Left ventricle myocardium superior (tissue), 1 donor: ENCODE measurements at places on chromosomes 11 and 22. TPM values are rescaled to one million over a fixed set of nuclear protein-coding genes. Genes with fewer than 3 reads are reported as not detected.

DNA sequence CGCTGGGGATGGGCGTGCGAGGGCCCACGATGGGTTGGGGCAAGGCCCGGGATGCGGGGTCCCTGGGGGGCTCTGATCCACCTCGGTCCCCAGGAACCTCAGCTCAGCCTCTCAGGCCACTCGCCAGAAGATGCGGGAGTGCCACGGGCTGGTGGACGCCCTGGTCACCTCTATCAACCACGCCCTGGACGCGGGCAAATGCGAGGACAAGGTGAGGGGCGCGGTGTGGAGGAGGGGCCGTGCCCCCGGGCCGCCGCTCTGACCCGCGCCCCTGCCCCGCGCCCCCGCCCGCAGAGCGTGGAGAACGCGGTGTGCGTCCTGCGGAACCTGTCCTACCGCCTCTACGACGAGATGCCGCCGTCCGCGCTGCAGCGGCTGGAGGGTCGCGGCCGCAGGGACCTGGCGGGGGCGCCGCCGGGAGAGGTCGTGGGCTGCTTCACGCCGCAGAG lies 6.3 kb downstream of the PKP3 start:
- no peak for DNase-seq

DNA sequence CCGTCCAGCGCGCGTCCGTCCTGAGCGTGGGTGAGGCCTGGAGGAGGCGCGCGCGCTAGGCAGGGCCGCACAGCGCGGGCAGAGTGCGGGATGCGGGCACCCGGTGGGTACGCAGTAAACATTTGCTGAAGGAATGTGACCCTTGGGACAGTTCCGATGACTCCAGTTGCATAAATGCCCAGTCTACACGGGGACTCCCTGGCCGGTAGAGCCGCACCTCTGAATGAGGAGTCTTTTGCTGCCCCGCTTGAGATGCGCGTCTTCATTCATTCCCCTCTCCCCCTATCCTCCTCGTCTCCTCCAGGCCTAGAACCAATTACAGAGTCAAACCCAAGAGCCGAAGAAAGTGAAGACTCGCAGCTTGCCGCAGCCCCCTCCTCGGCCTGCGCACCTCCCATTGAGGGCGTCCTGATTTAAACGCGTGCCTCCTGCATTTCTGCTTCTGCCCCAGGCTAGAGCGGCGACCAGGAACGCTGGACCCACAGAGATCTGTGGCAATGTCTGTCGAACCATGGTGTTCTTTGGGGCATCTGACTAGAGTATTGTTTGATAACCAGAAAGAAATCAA lies 729 bp upstream of the CHKB start:
- DNase-seq, result peak; percentile 20

DNA sequence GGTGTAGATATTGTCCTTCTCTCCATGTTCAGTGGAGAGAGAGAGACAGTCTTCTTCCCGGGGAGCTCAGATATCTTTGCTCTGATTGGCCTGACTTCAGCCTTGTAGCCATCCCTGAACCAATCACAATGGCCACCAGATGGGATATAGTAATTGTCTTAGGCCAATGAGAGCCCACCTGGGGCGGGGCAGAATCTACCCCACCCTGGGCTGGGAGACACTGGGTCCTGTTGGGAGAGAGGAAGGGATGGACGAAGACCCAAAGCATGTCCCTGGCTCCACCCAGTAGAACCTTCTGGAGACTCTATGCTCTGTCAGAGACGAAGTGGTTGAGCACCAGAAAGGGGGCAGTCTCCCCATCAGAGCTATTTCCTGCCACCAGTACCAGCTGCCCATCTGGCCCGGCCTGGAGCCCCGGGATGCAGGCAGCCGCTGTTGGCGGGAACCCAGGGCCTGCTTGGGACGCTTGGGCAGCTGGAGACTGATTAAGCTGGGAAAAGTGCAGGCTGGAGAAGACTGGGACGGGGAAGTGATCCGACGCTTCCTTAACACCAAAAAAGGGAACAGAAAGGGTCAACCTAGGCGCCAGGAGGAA lies 31.6 kb upstream of the CBX7 start:
- DNase-seq, result peak; percentile 56

GRCh38 chr11:125202362-125202880 lies 37.9 kb downstream of the PKNOX2 start:
- DNase-seq, result no peak

The NDUFV1 gene
- 768 TPM for total RNA-seq

The PHOX2A gene
- total RNA-seq, result not detected

GRCh38 chr11:12853652-12854296 lies 155.3 kb upstream of the RASSF10 start:
- DNase-seq, result no peak

DNA sequence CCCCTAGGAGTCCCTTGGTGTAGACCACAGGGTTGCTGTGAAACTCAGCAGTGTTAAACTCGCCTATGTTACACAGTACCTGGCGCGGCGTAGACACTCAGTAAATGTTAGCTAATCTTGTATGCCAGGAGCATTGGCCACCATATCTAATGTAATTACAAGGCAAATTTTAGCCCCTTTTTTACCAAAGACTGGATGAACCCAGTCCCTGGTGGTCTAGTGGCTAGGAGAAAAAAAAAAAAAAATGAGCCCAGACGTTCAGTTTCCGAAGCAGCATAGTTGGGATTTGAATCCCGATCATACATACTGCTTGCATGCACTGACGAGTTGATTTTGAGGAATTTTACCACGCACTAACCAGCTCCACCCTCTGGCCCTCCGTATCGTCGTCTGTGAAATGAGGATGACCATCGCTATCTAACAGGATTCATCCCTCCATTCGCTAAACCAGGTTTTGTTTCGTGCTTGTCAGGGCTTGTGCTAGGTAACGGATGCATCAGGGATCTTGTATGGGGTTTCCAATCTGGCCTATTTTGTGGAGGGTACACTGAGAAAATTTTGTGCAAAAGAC lies 688 bp downstream of the PTS start:
- DNase-seq, result no peak

DNA sequence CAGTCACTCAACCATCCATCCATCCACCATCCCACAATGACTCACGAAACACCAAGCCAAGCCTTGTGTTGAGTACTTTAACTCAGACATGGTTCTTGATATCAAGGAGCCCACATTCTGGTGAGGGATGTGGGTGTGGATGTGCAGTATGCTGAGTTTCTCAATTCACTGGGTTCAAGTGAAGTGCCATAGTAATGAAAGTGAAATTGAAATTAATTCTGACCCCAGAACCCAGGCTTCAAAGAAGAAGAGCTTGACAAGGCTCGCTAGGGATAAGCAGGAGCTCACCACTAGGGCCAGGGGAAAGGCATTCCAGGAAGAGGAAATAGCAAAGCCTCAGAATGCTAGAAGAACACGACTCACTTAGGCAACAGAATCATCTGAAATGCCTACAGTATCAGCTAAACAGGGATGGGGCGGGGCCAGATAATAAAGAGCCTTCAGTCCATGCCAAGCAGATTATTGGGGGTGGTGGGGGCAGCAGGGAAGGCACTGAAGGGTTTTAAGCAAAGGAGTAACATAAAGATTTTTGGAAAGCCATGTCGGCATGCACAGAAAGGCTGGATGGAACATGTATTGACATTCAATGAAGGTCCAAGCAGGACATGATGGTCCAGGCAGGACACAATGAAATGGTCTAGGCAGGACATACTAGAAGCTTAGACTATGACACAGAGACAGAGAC lies 37.2 kb downstream of the RTL6 start:
- no peak for DNase-seq

DNA sequence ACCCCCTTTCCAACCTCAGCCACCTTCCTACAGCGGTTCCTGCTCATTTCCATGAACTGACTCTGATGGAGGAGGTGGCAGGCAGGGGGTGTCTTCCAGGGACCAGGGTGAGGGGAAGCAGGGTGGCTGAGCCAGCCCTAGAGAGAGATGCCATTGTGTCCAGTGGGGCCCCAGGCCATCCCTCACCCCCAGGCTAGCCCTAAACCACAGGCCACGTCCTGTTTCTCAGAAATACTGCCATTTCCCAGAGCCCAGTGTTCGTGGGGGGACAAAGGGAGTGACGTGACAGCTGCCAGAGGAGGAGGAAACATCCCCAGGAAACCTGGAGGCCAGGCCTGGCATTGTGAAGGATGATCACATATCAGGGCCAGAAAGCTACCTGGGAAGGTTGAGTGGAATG lies 39.5 kb downstream of the CHRDL2 start:
- DNase-seq, result no peak

The GTSE1 gene
- 0.45 TPM for total RNA-seq

DNA sequence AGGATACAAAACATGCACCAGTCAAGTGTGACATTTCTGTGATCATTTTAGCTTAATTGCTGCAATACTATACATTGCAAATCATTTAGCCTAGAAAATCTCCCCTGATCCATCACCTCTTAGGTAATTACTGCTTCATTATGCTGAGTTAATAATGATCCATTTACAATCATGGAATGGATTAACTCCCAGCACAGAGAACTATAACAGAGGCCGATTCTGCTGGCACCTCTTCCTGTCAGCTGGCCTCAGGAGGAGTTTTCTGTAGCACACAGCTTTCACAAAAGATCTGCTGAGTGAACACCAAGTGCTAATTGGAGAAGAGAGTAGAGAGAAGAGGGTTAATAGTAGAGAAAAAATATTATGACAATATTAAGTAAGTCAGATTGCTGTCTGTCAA lies 591.8 kb upstream of the KIRREL3 start:
- no peak for DNase-seq
